Esophagus mucosa (tissue), 1 donor: ENCODE measurements at places on chromosomes 5 and 9. TPM values are rescaled to one million over a fixed set of nuclear protein-coding genes. Genes with fewer than 3 reads are reported as not detected.
A peak's percentile ranks its signal among the peaks of the same experiment; 100 is the strongest.

DNA sequence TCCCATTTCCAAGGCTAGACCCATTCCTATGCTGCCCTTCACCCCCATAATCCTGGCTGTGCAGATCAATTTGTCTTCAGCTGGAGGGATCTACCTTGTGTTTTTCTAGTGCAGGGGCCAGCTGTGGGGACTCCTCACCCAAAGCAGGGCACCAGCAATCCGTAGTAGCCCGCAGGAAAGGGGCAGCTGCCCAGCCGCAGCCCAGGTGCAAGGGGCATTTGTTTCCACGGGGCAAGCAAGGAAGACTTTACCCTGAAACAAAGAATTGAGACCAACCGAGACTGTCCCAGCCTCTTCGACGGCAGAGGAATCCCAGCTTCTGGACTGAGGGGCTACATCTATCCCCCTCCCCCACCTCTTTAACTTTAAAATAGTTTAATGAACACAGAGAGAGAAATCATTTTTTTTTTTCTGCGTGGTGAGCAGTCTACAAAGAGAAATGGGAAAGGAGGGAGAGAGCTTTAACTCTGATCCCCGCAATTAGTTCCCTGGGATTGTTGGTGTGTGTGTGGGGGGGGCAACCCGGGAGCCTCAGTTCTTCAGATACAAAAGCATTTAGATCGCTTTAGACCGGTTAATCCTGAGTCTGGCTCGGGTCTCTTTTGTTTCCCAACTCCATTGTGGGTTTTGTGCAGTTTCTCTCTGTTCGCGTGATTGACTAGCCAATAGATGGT, 10.6 kb upstream of the LHX2 start:
- ATAC-seq, result no peak

GRCh38 chr5:159155960-159156359, 53.4 kb downstream of the RNF145 start:
- ATAC-seq, result no peak

DNA sequence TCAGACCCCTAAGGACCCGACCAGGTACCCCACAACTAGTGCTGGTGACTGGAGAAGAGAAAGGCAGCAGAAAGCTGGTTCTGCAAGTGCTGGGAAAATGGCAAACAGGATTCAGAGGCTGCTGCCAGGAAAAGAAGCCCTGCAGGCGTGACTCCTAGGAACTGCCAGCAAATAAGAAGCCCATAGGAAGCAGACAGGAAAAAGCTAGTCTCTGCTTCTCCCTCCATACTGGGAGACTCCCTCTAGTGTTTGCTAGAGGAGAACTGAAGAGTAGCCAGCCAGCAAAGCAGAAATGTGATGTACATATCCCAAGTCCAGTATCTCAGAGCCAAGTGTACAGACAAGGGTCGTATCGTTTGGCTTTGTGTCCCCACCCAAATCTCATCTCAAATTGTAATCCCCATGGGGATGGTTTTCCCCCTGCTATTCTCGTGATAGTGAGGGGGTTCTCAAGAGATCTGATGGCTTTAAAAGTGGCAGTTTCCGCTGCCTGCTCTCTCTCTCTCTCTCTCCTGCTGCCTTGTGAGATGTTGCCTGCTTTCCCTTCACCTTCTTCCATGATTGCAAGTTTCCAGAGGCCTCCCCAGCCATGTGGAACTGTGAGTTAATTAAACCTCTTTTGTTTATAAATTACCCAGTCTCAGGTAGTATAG, 38.1 kb upstream of the TUSC1 start:
- ATAC-seq, result peak; percentile 93

GRCh38 chr5:59795141-59795540, 98.4 kb downstream of the PDE4D start:
- ATAC-seq, result no peak

- peak; percentile 81 for ATAC-seq
These were observed 1471.7 kb upstream of the C9orf72 start for GRCh38 chr9:29044959-29045358.

Gene PCDHGB2
- 1.2 TPM for total RNA-seq

Gene FOXD4L4
- 0.52 TPM for total RNA-seq

GRCh38 chr9:17380126-17380861, 198.6 kb upstream of the SH3GL2 start:
- ATAC-seq, result peak; percentile 96

- peak; percentile 95 for ATAC-seq
These were observed 25.2 kb downstream of the SHC3 start for GRCh38 chr9:89153232-89154017.

- no peak for ATAC-seq
These were observed 93.0 kb downstream of the PHF2 start for GRCh38 chr9:93669116-93669957.

Gene NUTM2F
- not detected for total RNA-seq

DNA sequence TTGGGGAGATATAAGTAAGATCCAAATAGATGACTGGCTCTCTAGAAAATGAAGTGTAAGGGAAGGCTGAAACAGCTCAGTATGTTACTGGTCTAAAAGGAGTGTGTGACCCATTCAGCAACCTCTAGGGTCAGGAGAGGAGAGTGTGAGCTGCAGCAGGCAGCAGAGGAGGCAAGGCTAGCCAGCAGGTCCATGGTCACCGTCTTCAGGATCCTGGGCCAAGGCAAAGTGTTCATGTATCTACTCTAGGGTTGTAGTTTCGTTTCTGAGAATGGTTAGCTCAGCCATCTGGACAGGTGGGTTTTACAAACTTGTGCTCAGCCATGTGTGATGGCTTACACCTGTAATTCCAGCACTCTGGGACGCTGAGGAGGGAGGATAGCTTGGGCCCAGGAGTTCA, 13.7 kb downstream of the MYO10 start:
- no peak for ATAC-seq

- no peak for ATAC-seq
These were observed 188.7 kb downstream of the EBF1 start for GRCh38 chr5:158910782-158911692.
